Stimulated activated CD4-positive, alpha-beta T cell treated with anti-CD3 and anti-CD28 coated beads, Interleukin-4, amount 100 ng/mL, for 4 hours (primary cell): ENCODE measurements at places on chromosomes 1 and 21.

DNA sequence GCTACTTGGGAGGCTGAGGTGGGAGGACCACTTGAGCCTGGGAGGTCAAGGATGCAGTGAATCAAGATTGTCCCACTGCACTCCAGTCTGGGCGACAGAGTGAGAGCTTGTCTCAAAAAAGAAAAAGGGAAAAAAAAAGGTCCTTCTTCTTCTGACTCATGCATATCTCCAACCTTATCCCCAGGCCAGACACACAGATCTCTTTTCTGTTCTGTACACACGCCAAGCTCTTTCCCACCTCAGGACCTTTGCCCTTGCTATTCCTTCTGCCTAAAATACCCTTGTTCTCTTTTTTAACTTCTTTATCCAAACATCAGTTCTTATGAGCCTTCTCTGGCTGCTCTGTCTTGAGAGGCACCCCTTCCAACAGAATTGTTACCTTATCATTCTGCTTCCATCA lies 22.1 kb downstream of the PLEKHO1 start:
- no peak for DNase-seq

- DNase-seq, result no peak
Observed at GRCh38 chr1:201065686-201066085, 42.2 kb upstream of the KIF21B start.

DNA sequence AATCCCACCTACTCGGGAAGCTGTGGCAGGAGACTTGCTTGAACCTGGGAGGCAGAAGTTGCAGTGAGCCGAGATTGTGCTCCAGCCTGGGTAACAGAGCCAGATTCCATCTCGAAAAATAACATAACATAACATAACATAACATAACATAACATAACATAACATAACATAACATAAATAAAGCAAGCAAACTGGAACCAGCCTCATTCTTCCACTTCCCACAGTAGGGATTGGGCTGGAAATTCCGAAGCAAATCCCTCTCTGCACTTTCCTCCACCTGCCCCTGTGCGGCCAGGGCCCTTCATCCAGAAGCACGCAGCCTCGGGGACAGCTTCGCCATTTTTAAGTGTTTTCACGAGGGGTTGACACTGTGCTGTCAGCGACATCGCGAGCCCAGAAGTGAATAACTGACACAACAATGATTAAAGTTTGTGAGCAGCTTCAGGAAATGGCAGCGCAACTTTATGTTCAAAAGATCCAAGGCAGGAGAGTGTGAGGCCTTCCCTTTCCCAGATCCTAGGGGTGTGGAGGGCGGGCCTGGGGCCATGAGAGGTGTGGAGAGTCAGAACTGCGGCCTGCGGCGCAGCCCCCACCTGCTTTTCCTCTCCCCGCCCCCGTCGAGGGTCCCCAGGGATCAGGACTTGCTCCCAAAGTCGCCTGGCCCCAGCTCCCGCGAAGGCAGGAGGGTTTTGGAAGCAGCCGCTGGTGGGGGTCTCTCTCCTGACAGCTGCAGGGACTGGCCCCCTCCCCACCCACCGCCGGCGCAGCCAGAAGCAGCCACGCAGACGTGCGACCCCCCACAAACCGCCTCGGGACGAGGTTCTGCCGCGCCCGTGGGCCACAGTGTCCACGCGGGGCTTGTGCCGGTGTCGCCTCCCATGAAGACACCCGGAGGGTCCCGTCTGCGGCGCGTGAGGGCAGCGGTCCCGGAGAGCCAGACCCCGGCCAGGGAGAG lies 651 bp upstream of the GABRD start:
- DNase-seq, result no peak

GRCh38 chr1:236904892-236905741 lies 99.1 kb downstream of the MT1HL1 start:
- DNase-seq, result no peak

DNA sequence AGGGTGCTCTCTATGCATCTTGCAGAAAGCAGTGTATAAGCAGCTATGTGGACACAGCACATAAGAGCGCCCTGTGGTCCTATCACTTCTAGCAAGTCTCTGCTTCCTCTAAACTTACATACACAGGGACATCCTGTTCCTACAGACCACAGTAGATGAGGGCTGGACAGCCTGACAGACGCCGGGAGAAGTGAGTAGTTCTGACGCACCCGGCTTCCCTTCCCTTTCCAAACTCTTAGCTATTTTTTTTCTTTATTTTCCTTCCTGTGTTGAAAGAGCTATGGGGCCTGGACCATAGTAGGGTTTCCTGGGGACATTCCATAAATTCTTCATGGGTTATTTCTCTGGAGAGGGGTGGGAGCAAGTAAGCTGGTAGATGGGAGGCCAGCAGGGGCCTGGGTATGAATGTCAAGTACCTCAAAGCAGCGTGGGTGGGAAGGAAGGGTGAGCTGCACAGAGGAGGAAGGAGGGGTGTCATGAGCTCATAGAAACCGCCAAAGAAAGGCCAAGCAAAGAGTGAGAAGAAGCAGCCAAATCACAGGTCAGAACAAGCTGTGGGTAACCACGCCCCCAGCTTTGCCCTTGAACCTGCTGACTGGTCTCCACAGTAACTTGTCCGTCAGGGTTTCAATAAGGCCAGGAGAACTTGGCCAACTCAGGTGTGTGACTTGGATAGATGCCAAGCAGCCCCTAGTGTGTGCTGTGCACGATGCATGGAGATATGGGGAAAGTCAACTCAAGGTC lies 36.6 kb downstream of the PLXNA2 start:
- DNase-seq, result no peak

GRCh38 chr1:207228987-207229386 lies 92.5 kb upstream of the CD55 start:
- no peak for DNase-seq

GRCh38 chr21:26964170-26964778 lies 2.6 kb downstream of the ADAMTS5 start:
- no peak for DNase-seq

GRCh38 chr1:8966606-8967005 lies 20.9 kb downstream of the CA6 start:
- no peak for DNase-seq

- DNase-seq, result no peak
Observed at GRCh38 chr1:89660224-89661061, 27.5 kb downstream of the LRRC8C start.

DNA sequence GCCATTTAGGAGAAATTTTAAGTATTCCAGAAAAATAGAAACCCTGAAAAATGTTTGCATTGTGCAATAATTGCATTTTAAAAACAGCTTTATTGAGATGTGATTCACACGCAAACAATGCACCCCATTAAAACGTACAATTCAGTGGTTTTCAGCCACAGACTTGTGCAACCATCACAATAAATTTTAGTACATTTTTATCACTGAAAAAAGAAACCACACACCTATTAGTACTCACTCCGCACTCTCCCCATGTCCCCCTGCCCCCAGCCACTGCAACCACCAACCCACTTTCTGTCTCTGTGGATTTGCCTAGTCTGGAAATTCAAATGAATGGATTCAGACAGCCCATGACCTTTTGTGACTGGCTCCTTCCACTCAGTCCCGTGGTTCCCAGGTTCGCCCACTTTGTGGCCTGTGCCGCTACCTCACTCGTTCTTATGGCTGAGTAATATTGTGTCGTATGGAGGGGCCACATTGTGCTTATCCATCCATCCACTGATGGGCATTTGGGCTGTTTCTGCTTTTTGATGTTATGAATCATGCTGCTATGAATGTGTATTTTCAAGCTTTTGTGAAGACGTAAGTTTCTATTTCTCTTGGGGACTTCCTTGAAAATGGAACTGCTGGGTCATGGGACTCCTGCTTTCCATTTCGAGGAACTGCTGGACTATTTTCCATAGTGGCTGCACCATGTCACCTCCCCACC lies 147.7 kb upstream of the ARHGEF16 start:
- no peak for DNase-seq
